ENCODE measurements at places on chromosomes 7 and 10.

- no peak for DNase-seq
Measured at GRCh38 chr10:73910764-73911552, at the start of gene PLAU. Gene PLAU, plus strand, starts transcription at chr10:73911132. Its CDS starts 424 bp downstream, at chr10:73911556.

GRCh38 chr7:27143023-27143949 is at the start of gene HOXA5:
Gene HOXA5, minus strand, starts transcription at chr7:27143681. Its CDS starts 74 bp downstream, at chr7:27143607.
- DNase-seq = peak; percentile 96

GRCh38 chr10:84302223-84302622 is 26.2 kb upstream of the CCSER2 start:
- DNase-seq = no peak

DNA sequence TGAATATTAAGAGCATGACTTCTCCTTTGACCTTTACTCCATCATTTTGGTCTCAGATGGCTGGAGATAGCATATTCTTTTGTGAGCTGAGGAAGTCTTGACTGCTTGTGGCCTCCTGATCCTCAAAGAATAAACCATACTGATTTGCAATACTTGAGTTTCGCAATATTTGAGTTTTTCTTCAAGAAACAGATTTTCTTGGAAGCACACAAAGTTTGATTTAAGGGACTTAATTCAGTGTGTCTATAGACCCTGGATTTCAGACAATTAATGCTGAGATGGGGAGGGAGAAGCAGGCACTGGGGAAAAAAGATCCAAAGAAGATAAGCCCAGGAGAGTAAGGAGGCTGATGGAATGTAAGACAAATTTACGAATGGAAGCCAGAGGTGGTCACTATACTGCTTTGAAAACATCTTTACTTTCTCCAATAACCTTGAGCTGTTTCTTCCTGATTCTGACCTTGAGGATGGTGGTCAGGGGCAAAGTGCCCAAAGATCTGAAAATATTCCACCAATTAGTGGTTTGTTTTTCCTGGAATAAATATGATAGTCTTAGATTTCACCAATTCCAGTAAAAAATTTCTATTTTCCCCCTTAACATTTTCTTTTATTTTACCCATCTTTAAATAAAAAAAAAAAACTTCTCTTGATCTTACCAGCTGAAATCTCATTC is 7.5 kb downstream of the EPDR1 start:
- no peak for DNase-seq

DNA sequence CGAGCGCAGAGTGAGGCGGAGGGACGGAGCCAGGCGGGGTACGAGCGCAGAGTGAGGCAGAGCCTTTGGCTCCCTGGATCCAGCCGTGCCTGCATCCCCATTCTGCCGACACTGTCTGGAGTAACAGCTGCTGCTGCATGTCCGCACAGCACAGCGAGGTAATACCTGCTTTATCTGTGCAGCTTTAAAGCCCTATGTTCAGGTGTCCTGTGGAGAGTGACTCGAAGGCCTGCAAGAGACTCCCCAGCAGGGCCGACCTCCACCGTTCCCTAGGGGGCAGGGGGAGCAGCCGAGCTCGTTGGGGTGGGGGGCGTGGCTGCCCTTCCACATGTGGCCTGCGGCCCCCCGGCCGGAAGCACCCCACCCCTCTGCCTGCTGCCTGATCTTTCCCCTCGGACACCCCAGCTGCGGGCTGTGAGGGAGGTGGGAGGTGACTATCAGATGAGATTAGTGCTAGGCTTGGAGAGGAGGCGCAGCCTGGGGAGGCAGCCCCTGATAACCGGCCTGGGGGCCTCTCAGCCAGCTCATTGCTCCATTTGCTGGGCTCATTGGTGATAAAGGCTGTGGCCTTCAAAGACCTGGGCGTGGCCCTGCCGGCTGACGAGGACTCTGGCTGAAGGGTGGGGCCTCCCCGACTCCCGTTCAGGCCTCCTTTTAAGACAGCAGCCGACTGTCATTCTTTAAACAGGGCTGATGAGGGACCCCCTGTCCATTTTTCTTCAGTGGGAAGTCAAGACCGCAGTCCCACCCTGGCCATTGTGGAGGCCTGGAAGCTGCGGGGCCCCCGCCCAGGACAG is 8.0 kb downstream of the VENTX start:
- DNase-seq = no peak

DNA sequence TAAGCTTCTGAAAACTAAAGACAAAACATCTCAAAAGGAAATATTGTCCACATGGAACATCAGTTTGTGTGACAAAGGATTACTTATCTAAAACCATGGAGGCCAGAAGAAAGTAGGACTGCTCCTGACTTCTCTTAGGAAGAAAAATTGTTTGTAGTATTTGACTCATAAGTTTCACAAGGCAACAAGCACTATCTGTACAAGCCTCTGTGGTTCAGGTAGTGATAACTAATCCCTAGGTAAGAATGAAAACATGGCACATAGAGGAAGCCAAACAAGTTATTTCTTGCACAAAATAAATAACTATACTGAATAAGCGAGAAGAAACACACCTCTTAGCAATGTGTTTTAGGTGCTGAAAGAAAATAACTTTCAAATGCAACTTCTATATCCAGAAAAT is 30.3 kb downstream of the TFPI2 start:
- DNase-seq = no peak

DNA sequence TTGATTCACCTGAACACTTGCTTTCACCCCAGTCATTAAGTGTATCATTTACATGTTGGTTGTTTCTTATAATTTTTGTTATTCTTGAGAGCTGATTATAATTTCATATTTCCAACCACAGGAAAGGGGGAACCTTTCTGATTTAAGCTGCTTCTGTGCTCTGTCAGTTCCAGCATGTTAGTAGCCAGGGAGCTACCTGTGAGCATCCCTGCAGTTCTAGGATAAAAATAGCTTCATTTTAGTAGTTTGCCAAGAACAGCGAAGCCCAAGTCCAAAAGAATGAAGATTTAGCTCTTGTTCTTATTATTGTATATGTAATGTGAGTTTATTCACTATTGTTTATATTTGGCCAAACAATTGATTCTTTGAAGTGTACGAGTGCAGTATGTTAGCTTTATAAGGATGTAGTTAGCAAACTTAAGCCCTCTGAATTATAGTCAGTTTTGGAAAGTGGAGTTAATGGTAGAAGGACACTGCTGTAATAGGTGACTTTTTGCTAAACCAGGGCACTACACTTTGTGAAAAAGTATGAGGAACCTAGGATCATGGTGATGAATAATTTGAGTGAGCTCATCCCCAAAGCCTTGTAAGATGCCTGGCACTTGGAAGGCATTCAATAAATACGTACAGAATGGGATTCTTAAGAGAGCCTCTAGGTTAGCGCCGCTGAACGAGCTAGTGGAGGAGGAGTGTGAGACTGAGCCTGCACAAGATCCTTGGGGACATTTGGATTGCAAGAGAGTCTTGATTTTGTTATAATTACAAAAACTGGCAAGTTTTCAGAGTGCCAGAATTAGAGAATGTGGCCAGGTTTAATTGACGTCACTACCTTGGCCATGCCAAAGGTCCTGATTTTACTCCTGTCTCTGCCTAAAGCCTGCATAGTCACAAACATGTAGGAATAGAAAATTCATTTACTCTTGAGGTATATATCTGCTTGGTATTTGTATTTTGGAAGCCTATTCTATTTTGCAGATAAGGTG is 29.8 kb downstream of the DNAH11 start:
- no peak for DNase-seq

DNA sequence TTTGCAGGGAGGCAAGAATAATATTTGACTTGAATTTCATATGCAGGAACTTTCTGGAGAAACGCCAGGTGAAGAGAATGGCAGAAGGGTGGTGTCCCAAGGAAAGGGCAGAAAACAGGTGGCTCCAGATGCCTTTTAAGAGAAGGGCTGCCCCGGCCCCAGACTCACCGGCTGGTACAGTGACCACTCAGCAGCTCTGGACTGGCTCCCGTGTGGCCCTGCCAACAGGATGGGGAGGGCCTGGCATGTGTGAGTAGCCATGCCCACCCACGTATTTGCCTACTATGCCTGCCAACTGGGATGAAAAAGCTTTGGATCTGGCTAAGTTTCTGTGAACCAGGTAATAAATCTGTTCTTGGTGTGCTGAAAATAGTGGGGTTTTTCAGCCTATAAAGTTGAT is 159.5 kb downstream of the PRKAG2 start:
- DNase-seq = no peak

DNA sequence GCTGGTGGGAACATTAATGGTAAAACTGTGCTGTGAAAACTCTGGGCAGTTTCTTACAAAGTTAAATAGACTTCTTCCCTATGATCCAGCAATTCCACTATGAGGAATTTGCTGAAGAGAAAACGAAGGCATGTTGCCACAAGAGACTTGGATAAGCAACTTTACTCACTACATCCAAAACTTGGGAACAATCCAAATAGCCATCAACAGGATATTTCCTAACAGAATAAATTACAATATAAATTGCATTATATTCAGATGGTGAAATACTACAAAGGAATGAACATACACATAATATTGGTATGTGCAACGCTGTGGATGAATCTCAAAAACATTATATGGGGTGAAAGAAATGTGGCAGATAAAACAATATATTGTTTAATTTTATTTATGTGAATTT is 21.4 kb upstream of the MKI67 start:
- no peak for DNase-seq

- DNase-seq = no peak
Measured at GRCh38 chr7:142787034-142787768, 16.4 kb downstream of the PRSS2 start.

DNA sequence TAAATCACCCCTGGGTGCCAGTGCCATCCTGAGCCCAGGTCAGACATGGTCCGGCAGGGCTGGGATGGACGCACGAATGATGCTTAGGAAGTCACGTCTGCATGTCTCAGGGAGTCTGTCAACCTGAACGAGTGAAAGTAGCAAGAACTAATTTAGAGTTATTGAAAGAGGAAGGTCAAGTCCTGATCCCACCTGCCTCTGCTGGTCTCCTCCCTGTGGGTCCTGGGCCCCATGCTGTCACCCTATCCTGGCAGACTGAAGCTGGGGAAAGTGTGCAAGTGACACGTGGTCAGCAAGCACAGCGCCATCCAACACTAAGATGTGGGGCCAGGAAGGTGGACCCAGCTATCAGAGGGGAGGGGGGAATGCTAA is 26.1 kb upstream of the GRID1 start:
- DNase-seq = no peak

GRCh38 chr10:33334805-33335550 is 511 bp upstream of the NRP1 start:
- no peak for DNase-seq

- DNase-seq = no peak
Measured at GRCh38 chr10:72796042-72796441, 97.5 kb upstream of the OIT3 start.

DNA sequence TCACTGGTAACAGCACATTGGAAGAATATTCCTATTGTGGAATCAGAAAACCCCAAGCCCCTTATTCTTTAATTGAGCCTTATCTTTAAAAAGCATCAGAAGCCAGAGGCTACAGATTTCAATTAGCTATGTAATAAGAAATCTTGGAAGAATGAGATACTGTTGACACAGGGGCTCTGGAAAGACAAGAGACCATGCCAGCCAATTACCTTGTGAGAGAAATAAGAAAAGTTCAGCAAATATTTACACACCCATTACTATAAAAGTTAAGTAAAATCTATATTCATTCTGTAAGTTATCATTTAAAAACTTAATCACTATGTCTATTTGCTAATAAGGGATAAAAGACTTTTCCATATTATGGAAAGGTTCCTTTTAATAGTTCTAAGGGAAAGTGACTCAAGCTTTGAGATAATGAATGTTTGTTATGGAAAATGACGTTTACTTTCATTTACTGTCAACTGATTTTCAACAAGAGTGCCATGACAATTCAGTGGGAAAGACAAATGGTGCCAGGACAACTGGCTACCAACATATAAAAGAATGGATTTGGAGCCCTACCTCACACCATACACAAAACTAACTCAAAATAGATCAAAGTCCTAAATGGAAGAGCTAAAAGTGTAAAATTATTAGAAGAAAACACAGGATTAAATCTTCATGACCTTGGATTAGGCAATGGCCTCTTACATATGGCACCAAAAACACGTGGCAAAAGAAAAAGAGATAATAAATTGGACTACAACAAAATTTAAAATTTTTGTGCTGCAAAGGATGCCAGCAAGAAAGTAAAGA is 28.3 kb downstream of the ZFAND2A start:
- no peak for DNase-seq

GRCh38 chr10:62852961-62853702 is 37.0 kb upstream of the EGR2 start:
- no peak for DNase-seq

DNA sequence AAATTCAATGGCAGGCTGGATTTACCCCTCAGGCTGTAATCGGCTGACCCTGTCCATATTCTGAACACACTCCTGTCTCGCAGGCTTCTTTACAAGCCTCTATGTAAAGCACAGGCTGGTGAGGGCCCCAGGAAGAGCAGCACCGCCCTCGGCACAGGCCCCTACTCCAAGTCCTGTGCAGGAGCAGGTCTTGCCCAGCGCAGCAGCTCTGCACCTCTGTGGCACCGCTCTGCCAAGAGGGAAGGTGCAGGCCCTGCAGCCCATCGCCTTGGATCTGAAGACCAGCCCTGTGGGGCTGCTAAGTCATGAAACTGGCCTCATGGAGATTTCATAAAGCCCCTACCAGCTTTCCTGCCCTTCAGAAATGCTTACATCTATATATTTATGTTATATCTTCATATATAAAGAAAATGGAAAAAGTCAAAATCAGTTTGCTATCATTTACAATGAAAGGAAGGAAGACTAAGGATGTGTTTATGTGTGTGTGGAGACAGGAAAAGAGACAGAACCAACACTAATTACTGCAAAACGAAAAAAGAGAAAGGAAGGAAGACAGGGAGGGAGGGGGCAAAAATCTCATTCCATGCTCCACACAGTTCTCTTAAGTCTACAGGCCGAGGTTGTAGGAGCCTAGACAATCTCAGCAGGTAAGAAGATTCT is 9.6 kb downstream of the TMEM176B start:
- DNase-seq = no peak

DNA sequence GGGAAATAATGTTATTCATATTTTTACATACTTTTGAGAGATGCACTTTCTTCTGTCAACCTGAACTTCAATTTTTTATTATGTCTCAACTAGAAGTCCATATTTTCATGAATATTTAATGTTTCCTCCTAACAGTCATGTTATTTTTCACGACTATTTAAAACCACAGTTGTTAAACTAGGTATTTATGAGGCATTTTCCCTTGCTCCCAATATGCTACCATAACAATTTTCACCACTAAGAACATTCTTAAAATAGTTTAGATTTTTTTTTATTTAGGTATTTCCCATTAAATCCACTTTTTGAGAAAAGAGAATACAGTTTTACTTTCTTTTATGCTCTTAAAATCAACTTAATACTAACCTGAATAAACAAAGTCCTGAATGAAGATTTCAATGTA is 89.4 kb downstream of the JAZF1 start:
- DNase-seq = no peak

- DNase-seq = no peak
Measured at GRCh38 chr7:24902276-24902675, 77.7 kb downstream of the OSBPL3 start.
